ENCODE measurements at places on chromosomes 13 and 19.
A peak's percentile ranks its signal among the peaks of the same experiment; 100 is the strongest.

GRCh38 chr13:111388851-111389500, 68.5 kb downstream of the TEX29 start:
- DNase-seq: no peak

- DNase-seq: no peak
Measured at GRCh38 chr19:48645620-48646000, 377 bp downstream of the CA11 start.

GRCh38 chr19:46911456-46911855, 50.7 kb downstream of the ARHGAP35 start:
- DNase-seq: no peak

GRCh38 chr13:26735677-26736076, 24.9 kb downstream of the GPR12 start:
- DNase-seq: no peak

DNA sequence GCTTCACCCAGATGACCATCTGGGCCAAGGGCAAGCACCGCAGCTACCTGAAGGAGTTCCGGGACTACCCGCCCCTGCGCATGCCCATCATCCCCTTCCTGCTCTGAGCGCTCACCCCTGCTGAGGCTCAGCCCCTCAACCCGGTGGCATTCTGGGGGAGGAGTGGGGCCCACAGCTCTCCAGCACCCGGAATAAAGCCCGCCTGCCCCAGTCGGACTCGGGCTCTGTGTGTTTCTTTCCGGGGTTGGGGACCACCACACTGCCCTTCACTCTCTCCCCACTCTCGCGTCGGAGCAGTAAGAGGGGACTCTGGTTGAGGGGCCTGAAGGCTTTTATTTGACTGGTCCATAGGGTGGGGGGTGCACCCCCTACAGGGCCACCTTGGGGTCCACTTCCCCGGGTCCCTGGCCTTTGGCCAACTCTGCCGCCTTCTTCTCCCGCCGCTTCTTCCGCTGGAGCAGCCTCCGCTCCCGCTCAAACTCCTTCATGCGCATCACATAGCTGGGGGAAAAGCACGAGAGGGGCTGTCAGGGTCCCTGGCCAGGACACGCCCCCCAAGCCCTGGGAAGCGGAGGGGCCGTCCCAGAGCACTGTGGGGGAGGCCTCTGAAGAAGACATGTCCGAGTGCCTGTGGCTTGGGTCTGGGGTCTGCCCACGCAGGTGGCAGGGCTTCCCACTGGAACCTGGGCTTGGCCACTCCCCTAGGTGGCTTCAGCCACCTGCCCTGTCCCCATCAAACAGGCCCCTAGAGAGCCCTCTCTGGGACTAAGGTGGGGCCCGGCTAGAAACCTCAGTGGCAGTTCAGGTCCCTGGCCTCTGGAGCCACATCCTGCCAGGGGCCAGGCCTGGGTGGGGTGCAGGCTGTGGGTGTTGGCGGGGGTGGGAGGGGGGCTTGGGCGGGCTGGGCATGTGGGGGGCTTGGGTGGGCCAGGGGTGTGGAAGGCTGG, 5.8 kb downstream of the NDUFB7 start:
- no peak for DNase-seq

DNA sequence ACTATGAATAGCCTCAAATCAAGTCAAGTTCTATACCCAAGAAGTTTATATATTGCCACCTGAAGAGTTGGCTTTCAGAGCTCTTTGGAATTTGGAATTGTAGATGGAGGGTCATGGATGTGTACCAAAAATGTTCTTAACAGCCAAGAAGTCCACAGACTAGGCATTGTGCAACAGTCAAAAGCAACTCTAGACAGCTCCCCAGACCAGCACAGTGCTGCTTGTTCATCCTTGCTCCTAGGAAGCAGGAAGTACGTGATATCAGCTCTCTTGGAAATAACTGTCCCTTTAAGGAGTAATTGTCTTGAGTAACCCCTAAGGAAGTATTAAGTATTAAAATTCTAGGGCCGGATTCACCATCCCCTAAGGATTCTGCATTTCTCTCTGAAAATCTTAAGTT, 30.7 kb upstream of the IL17D start:
- DNase-seq: no peak

DNA sequence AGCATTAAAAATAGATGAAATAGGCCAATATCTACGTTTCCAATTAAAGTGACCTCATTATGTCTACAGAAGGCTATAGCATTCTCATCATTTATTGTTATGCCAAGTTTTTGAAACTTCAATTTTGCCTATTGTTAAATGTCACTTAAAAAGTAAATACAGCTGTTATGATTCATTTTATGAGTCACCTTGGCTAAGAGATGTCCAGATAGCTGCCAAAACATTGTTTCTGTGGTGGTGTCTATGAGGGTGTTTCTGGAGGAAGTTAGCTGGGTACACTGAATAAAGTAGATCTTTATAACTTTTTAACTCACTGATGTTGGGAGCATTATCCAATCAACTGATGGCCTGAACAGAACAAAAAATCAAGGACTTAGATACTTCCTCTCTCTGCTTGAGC, 1209.7 kb upstream of the PCDH9 start:
- DNase-seq: no peak

DNA sequence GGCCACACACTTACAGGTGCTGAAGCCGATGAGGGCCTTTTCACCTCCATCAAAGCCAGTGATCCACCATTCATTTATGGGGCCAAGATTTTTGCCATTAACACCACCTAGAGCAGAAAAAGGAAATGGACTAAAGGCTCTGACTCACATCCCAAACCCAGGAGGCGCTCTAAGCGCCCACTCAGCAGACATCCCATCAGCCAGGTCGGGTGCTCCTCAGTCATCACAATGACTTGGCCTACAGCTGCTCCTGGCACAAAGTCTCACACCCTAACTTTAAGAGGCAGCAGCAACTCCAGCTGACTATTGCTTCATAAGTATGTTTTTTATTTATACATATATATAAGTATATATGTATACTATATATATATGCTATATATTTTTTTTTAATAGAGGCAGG, 36.1 kb upstream of the EIF3G start:
- DNase-seq: no peak

DNA sequence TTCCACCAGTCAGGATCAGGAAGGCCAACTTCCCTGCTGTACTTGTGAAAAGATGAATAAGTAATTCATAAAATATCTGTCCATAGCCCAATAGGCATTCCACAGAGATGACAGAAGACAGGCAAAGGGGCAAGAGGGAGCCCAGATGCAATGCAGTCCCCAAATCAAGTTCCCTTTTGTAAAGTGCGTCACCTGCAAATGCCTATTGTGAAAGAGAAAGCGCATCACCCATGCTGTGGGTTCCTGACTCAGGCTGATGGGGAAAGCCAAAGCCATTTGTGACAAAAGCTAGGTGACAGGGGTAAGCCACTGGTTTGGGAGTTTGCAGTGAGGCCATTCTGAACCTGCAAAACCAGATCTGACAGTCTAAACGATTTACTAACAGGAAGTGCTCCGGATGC, 157.5 kb upstream of the ZNF536 start:
- no peak for DNase-seq

DNA sequence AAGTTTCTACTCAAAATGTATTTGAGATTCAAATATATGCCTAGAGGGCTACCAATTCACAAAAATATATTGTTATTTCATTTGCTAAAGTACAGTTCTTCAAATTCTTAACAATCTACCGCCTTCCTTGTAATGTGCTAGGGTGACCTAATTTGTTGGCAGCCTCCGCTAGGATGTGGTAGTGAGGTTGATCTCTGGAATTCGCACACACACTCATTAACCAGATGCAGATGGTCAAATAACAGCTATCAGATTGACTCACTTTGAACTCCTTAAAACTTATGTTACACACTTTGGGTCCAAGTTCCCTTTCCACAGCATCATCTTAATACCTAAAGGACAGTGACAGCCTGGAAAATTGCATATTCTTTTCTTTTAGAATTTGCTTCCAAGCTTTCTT, 367.3 kb downstream of the DCT start:
- DNase-seq: peak; percentile 88

DNA sequence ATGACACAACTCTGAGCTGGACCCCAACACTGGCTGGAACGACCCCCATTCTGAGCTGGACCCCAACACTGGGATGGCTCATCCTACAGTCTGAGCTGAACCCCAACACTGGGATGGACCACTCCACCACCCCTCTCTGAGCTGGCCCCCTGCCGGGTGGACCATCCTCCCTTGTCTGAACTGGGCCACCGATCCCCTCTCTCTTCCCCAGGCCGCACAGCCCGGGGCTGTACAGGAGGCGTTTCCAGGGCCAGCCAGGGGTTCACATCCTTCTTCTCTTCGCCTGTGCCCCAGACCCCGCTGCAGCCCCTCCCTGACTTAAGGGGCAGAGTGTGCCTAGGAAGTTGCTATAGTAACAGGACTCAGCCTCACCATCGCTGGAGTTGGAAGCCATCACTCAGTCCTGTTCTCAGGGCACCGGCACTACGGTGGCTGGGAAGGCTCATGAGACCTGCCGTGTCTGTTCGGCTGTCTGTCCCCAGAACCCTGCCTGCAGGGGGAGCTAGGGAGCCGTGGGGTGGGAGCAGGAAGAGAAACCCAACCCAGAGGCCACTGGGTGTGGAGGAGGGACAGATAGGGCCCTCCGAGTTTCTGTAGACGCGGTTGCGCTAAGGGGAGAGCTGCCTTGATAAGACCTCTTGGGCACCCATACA, 3.7 kb downstream of the PRKACA start:
- no peak for DNase-seq

DNA sequence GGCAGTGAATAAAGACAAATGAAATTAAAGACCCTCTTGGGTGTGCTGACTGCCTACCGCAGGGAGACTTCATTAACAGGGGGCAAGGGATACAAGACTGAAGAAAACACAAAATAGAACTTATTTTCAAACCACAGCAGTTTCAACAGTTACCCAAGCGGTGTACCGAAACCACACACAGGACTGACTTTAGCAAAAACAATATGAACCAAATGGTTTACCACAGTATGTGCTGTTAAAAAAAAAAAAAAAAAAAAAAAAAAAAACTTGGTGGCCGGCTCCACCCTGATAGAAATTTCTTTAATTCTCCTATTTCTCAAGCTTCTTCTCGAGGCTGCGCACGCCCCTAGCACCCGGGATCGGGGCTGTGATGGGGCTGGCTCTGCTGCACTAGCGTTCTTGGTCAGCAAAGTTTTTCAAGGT, 42.6 kb downstream of the KLF2 start:
- no peak for DNase-seq

GRCh38 chr19:1426736-1427135, 11.5 kb upstream of the RPS15 start:
- DNase-seq: no peak

DNA sequence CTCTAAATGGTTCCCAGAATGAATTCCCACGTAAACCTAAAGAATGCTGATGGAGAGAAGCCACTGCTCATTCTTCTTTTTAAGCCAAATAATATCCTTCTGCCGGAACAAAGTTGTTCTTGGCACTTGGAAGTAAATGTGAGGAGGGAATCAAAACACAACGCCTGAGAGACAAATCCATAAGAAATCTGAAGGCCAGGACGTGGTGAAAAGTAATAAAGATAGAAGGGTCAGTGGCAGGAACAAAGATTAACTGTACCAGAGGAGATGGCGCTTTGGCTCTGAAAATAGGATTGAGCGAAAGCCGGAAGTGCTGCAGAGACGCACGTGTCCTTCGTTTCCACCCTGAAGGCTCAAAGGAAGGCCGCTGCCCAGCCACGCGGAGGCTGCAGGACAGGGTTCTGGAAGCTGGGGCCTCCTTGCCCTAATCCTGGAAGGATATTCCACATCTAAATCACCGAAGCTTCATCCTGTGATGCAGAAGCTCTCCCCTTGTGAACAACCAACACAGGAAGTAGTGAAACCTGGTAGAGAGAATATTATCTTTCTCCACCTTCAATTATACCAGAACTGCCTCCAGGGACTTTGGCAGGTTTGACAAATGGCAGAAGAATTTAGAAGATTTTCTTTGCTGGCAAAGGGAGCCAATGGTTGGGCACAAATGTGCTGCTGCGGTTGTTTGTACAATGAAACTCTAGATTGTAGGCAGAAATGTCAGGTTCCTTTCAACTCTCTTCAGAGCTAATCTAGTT, 214.6 kb upstream of the SERP2 start:
- DNase-seq: no peak

DNA sequence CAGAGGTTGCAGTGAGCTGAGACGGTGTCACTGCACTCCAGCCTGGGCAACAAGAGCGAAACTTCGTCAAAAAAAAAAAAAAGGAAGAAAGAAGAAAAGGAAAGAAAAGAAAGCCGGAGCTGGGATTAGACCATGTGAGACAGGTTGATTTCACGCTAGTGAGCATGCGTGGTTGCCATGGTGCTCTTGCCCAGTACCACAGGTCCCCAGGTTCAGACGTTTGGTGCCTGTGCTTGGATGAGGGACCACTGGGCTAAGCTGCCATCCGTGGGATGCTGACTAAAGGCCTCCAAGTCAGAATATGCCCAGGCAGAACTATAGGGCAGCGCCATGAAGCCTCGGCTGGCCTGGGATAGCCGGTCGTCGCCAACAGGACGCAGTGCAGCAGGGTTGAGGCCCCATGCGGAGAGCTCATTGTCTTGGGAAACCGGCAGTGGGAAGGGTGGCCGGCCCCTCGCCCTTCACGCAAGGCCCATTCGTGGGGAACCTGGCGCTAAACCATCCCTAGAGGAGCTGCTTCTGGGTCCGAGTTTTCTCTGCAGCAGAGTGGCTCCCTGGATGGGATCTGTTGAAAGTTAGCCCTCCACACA, 7.2 kb upstream of the TEX101 start:
- DNase-seq: no peak

DNA sequence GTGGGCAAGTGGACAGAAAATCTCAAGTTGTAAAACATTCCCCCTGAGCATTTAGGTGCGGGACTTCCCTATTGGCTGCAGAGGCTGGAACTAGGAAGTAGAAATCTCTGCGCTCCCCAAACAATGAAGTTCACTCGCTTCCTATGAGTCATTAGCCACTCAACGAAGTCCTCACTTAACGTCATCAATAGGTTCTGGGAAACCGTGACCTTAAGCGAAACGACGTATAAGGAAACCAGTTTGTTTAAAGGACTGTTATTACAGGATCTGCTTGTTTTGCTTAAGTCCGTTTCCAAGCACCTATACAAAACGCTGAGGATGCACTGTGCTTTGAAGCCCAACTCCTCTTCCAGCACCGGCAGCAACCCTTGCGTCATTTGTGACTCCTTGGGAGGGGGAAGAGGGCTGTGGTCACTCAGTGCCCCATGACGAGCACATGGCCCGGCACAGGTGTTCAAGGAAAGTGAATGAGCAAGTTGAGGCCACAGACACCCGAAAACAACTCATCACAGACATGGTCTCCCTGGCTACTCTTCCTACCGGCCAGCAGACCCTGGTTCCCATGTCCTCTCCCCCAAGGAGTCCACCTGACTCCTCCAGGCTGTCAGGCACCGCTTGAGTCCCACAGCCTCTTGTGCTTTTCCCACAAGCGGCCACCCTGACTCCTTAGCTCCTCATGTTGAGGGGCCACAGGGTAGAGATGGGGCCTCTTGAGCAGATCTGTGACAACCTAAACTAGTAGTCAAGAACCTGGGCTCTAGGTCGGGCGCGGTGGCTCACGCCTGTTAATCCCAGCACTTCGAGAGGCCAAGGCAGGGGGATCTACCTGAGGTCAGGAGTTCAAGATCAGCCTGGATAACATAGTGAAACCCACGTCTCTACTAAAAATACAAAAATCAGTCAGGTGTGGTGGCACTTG, 4.8 kb downstream of the RPS16 start:
- DNase-seq: peak; percentile 99
